ENCODE measurements at places on chromosomes 6 and 20.

DNA sequence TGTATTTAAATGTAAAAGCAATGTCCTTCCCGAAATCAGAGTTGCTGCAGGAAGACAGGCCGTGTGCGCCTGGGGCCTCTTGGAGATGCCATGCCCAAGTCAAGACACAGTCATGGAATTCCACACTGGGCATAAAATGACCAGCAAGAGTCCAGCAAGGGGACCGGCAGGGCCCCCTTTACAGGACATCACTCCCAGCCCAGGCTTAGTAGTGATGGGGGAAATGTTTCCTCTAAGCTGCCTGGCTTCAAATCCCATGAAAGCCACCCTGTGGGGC lies 1.9 kb upstream of the PPP1R3G start:
- no peak for DNase-seq

DNA sequence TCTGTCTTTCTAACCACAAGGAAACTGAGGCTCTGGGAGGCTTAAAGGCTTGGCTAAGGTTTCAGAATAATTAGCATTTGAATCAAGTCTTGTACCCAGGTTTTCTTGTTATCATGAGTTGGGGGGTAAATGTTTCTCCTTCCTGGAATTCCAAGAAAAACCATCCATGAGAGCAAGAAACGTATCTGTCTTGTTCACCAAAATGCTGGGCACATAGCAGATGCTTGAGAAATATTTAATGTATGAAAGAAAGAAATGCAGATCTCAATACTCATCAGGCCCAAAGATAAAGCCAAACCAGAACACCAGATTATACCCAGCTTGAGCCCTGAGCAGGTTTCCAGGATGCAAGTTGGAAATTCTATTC lies 164.6 kb downstream of the CLIC5 start:
- no peak for DNase-seq

GRCh38 chr20:5928836-5929715 lies 21.3 kb downstream of the TRMT6 start:
- DNase-seq, result no peak

GRCh38 chr6:99458319-99458718 lies 33.2 kb upstream of the PNISR start:
- DNase-seq, result no peak

- DNase-seq, result no peak
These were observed 20.7 kb downstream of the FOXO3 start for GRCh38 chr6:108581237-108581931.

GRCh38 chr6:912871-913835 lies 220.2 kb upstream of the EXOC2 start:
- DNase-seq, result no peak

DNA sequence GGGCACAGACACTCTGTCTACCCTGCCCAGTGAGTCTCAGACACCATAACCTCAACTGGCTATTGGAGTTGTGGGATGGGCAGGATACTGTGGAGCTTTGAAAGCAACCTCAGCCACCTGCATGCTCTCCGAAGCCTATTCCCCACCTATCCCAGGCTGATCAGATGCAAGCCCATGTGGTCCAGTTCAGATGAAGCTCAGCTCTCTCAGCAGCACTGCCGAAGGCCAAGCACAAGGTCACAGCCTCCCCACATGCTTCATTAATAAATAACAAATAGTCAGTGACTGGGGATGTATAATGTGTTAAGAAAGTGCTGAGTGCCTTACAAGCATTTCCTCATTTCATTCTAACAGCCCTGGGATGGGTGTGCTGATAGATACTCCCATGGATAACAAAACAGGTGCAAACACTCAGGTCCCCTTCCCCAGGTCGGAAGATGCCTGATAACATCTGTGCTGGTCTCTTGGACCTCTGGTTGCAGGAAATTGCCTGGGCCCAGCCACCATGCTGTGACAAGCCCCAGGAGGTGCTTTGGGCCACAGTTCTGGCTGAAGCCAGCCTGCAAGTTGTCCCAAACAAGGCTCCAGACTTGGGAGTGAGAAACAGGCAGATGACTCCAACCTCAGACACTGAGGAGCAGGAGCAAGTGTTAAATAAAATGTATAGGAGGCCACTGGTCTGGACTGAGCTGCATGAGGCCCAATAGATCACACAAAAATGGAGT lies 3.7 kb downstream of the ACSS1 start:
- no peak for DNase-seq

- no peak for DNase-seq
These were observed 218.8 kb downstream of the TAF4 start for GRCh38 chr20:61846741-61847419.

DNA sequence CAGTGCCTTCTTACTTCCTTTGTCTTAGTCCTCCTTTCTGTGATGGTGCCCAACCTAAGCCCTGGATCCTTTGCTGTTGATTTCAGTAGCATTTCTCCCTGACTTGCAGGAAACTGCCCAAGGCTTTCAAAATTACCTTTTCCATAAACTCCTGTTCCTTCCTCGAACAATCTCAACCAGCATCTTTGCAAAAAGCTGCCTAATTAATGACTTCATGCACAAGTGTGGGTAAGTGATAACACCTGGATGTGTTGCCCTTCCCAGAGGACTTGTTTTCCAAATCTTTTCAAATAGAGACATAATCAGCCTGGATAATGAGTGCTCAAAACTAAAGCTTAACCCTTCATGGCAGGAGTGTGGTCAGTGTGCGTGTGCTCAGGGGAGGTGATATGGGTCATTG lies 118.0 kb downstream of the PCSK2 start:
- DNase-seq, result no peak

GRCh38 chr6:3157131-3157933 lies at the start of gene TUBB2A:
Gene TUBB2A (minus strand): TSS chr6:3157544. CDS start chr6:3157463, 81 bp downstream.
- peak; percentile 61 for DNase-seq

DNA sequence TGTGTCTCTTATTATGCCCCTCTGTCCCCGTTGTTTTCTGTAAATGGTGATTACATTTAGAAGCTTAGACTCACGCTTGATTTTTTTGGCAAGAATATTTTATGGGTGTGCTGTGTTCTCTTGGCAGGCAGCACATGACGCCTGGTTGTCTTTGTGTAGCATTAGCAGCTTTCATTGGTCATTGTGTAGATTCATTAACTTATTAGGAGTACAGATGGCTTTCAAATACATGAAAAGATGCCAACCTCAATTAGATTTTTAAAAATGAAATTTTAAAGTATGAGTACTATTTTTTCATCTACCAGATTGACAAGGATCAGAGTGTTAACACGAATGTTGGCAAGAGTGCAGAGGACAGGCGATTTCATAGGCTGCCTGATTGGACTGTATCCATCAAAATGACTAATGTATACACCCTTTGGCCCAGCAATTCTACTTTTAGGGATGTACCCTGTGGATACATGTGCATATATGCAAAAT lies 15.2 kb downstream of the COX4I2 start:
- DNase-seq, result no peak

DNA sequence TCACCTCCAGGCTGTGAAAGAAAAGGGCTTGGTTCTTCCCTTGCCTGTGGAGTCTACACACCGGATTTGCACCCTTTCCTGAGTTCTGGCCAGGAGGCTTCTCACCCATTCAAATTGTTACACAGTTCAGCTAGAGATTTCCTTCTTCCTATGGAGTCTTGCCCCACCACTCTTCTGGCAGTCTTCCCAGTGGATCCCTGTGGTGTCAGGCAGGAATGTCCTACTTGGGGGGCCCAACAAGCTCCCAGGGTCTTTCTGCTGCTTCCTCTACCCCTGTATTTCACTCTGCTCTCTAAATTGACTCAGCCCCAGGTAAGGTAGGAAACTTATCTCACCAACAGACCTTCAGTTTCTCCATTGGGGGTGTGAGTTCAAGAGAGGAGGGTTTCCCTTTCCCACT lies 14.0 kb upstream of the CST9L start:
- no peak for DNase-seq

GRCh38 chr20:6558341-6558740 lies 209.1 kb upstream of the BMP2 start:
- DNase-seq, result no peak

- no peak for DNase-seq
These were observed 101.8 kb downstream of the EPHA7 start for GRCh38 chr6:93317592-93317991.

DNA sequence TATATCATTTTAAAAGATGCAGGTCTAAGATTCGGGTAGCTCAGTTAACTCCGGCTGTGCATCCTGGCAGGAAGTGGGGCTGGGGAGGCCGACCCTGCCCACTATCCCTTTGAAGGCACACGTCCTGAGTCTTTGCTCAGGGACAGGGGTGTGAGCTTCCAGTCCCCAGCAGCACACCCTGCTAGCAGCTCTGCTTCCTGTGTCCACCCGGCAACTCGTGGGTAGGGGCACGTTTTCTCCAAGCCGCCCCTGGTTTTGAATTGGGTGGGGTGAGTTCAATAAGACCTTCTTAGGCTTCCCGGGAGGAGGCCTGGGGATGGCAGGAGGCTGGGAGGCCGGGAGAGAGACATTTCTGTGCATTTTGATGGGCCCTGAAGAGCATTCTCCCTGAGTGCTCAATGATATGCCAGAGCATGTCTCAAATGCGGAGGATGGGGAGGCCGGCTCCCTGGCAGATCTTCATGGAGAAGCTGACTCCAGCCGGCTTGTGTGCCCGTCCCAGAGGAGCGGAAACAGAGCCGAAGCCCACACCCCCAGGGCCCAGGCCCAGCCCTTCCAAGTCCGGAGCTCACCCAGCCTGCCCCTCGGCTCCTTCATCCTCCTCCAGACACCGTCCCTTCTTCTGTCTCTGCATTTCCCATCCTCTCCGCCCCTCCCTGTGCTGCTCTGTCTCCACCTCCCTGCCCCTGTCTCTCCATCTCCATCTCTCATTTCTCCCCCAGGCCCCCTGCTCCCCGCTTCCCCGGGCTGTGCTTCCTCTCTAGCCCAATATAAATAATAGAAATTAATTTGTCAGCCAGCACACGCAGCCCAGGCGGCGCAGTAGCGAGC lies 36.3 kb upstream of the ZFAND3 start:
- DNase-seq, result peak; percentile 39

DNA sequence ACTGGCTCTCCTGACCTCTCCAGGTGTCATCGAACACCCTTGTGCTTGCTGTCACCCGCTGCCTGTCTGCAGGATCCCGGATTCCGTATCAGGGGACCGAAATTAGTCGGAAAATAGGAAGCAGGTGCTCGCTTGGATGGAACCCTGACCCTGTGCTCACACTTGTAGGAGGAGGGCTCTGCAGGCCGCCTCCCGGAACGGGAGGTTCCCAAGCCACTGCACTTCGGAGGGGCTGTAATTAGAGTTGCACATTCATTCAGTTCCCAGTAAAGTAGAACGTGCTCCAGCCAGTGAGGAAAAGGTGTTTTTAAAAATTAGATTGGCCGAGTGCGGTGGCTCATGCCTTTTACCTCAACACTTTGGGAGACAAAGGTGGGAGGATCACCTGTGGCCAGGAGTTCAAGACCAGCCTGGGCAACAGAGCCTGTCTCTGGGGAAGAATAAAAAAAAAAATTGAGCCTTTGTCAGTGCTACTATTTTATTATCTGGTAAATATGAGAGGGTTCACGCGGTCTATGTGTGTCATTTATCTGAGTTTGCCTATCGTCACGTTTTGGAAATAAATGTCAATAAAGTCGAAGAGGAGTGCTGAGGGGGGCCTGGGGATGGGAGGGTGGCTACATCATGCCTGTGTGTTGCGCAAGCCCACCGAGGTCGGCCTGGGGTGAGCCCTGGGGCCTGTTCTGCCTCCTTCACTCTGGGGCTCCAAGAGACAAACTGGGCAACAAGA lies 1.5 kb upstream of the GMEB2 start:
- no peak for DNase-seq

DNA sequence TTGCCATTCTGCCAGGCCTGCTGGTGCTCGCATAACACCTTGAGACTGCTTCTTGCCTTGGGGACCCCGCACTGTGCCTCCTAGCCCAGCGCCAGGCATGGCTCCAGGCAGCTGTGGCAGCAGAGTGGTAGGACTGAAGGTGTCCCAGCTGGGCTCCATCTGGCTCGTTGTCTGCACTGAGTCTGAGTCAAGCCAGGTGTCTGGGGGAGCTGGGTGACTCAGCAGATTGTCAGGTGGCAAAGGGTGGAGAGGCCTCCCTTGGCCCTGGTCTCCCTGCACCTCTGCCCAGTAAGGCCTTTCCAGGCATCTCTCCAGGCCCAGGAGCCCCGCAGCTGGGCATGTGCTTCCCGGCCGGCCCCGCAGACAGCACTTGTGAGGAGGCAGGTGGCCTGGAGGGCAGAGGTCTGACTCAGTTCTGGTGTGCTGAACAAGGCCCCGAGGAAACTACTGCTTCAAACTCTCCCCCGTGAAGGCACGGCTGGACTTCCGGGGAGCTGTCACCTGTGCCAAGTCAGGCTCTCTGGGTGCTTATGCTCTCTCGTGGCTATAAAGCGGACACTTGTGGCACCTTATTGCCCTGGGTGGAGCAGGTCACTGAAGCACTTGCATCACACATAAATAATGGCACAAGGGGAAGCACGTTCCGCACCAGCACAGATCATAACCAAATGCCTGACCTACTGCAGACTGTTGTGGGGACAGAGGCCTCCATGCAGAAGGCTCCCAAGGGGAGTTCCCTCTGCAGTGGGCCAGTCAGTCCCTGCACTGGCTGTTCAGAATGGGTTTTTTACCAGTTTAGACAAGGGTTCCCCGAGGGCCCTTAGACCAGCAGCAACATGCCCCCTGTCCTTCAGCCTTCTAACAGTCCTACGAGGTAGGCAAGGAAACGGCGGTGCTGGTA lies 27.5 kb downstream of the FOXC1 start:
- no peak for DNase-seq

DNA sequence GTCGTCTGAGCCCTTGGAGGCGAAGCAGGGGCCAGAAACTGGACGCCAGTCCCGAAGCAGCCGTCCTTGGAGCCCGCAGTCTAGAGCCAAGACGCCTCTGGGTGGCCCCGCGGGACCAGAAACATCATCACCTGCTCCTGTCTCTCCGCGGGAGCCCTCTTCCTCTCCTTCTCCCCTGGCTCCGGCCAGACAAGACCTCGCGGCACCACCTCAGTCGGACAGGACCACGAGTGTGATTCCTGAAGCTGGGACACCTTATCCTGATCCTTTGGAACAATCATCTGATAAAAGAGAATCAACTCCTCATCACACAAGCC lies 416 bp downstream of the RSPH4A start:
- DNase-seq, result no peak

DNA sequence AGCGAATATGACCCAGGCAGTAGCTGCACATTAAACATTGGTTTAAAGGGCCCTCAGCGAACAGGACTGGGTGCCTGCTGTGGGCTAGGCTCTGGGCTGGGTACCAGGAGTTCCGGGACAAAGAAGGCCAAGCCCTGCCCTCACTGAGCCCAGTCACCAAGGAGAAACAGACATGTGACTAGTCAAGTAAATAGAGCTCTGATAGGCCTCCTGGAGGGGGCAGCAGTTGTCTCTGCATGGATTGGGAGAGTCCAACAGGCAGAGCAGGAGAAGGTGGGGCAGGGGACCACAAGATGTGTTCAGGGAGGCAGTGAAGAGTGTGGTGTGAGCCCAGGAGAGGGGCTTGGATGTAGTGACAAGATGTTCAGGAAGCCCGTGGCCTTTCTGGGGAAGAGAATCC lies 3.1 kb downstream of the HM13 start:
- DNase-seq, result no peak

GRCh38 chr6:5905431-5906339 lies 101.0 kb downstream of the NRN1 start:
- peak; percentile 8 for DNase-seq

GRCh38 chr6:165618241-165618640 lies 44.8 kb downstream of the PDE10A start:
- no peak for DNase-seq
